ENCODE measurements at places on chromosomes 5 and 9.

GRCh38 chr5:121915765-121916164 is 46.0 kb upstream of the SRFBP1 start:
- DNase-seq = no peak

DNA sequence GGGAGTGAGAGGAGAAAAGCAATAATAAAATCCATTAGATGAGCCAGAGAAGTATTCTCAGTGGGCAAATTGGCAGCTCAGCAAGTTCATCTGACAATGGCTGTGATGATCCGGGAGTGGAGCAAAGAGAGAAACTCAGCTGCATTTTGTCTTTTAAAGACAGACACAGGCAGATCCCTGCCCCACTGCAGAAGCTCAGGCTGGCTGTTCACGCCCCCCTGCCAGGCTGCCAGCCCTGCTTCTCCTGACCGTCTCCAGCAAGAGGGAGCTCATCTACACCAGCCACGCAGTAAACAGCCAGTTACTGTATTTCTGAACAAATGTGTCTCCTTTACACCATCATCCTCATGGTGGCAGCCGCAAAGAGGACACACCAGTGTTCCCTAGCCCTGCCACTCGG is 114.3 kb upstream of the SARDH start:
- no peak for DNase-seq

- no peak for DNase-seq
Measured at GRCh38 chr5:94778732-94779131, 160.3 kb downstream of the SLF1 start.

DNA sequence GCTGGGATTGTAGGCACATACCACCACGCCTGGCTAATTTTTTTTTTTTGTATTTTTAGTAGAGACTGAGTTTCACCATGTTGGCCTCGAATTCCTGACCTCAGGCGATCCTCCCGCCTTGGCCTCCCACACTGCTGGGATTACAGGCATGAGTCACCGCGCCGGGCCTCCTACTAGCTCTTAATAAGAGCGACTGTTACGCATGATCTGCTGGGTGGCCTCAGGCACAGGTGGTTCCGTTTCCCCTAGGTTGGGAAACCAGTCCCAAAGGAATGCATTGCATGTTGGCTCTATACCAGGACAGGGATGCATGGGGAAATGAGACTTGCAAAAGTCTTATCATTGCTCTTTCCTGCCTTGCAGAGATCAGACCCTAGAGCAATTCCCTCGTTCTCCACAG is 184.7 kb upstream of the PPP1R26 start:
- DNase-seq = no peak

GRCh38 chr9:71245651-71246050 is 124.2 kb upstream of the TRPM3 start:
- DNase-seq = no peak

- no peak for DNase-seq
Measured at GRCh38 chr5:132853790-132854189, 12.5 kb downstream of the GDF9 start.

DNA sequence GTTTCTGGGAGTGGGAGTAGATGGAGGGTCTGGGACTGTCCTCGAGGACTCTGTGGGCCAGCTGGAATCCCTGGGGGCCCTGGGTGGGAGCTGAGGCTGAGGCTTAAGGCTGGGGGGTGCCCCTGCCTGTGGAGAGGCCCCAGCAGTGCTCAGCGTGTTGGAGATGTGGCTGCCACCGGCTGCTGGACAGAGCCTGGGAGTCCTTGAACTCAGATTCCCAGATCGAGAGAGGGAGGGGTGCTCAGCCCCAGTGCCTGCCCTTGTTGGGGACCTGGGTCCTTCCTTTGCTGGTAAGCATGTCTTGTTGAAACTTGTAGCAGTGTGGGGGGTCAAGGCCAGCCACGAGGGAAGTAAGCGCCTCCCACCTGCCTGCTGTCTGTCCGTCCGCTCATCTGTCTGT is 10.7 kb downstream of the RXRA start:
- DNase-seq = no peak

DNA sequence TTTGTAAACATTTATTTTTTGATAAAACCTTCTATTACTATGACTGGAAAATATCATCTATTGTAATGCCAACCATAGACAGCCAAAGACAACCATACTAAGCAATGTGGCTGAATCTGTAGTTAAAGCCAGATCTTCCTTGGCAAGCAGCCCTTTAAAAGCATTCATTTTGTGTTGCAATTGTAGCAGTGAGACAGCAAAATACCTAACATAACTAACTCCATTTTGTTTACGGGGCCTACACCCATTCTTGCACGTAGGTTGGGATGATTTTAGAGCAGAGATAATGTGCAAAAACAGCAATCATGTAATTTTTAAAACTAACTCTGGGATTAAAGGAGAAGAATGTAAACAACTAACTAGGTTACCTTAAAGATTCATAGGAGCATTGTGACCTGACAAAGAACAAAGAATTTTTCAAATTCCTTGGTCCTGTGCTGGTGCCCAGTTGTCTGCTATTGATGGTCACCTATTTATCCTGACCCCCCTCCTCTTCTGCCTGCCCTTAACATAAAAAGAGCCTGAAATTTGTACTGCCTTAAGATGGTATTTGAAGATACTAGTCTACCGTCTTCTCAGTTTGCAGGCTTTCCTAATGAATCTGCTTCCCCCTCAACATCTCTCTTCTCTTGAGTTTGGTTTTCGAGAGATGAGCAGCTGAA is 10.6 kb downstream of the IFNA1 start:
- DNase-seq = no peak

- DNase-seq = no peak
Measured at GRCh38 chr9:99107421-99107820, 2.5 kb downstream of the TGFBR1 start.

GRCh38 chr5:147310059-147310704 is 75.4 kb downstream of the STK32A start:
- no peak for DNase-seq

DNA sequence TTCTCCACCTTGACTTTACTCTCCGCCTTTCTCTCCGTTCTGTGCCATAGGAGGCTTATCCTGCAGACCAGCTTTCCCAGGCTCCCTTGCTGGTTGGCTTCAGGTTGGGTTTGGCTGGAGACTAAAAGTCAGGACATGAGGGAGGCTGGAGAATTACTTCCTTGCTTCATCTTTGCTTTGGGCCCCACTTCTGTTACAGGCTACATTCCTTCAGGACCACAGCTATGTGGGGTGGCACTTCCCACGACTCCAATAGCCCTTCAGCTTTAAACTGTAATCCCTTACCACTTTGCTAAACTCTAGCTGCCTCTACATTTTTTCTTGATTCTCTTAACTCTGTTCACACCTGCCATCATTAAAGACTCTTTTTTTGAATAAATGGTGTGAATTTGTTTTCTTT is 186.7 kb upstream of the NR4A3 start:
- no peak for DNase-seq

- no peak for DNase-seq
Measured at GRCh38 chr5:172923539-172923938, 35.7 kb upstream of the RPL26L1 start.

- no peak for DNase-seq
Measured at GRCh38 chr5:57036761-57037160, 84.8 kb upstream of the MIER3 start.

GRCh38 chr5:28734396-28734795 is 1696.0 kb upstream of the CDH9 start:
- no peak for DNase-seq

DNA sequence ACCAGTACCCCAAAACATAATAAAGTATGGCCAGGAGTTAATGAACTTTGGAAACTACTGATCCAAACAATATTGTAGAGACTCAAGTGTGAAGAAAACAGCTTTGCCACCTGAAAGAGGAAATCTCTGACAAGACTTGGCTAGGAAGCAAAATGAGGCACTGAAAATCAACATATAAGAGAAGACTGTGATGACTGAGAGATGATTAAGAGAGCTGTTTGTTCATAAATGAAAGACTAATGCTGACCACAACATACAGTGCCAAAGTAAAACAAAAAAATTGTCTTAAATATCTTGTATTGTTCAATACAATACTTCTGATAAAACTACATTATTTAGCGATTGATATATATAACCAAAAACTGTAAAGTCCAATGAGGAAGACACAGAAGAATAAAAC is 7.2 kb downstream of the RC3H2 start:
- no peak for DNase-seq

DNA sequence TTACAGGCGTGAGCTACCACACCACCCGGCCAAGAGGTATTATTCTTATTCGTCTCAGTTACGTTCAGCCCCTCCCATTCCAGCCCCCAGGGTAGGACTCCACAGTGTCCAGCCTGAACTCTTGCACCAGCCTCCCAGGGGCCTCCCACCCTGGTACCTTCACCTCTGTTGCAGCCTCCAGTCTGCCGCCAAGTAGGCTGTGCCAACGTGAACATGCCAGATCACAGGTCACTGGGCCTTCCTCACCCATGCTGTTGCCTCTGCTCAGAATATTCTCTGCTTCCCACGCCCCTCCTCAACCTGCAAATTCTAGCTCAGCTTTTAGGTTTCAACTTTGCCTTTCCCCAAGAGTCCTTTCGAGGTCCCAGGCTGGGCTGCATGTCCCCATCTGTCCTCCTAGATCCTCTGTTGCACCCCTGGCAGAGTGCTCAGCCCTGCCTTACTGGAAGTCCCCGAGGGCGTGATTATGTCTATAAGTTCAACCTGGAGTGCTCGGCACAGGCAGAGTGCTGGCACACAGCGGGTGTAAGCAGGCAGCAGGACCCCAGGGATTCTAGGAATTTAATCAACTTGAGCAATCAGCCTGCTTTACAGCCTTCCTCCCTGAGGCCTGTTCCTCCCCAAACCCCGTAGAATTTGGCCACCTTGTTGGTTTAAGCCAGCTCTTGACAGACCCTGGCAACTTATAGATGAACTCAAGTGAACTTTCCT is 13.1 kb upstream of the STXBP1 start:
- DNase-seq = no peak

DNA sequence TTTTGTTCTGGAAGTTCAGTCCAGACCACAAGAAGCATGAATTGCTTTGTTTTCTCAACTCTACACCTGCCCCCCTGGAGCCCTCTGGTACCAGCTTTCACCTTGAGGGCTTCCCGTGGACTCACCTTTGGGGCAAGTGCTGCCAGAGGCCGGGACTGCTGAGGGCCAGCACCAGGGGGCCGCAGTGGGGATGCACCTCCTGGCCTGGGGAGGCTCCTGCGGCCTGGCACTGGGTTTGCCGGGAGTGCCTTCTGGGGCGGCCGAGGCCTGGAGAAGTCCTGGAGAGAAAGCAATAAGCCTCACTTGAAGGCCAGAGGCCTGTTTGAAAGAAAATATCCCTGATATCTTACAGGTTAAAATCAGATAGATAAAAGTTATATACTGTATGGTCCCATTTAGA is 21.7 kb downstream of the NIPAL4 start:
- DNase-seq = no peak

- DNase-seq = peak; percentile 38
Measured at GRCh38 chr9:23492126-23493002, 333.7 kb downstream of the ELAVL2 start.

DNA sequence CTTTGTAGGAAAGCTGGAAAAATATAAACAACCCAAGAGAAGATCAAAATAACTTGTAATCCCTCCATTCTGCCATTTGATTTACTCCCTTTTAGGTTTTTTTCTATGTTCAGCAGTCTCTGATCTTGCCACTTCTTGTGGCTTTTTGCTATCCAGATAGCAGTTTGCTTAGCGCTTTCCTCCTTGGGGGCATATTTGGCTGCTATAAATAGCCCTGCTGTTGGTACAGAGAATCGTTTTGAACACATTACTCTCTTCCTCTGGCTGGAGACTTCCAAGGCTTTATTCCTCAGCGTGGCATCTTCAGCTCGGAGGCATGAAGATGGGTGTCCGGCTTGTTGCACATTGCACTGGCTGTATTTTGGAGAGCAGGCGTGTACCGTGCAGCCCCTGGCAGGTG is 38.6 kb downstream of the HMCN2 start:
- DNase-seq = no peak

- DNase-seq = no peak
Measured at GRCh38 chr5:130546211-130546610, 618.8 kb downstream of the HINT1 start.

GRCh38 chr5:124714910-124715309 is 31.5 kb downstream of the ZNF608 start:
- DNase-seq = no peak

GRCh38 chr9:110161940-110162339 is 46.0 kb downstream of the C9orf152 start:
- DNase-seq = no peak

DNA sequence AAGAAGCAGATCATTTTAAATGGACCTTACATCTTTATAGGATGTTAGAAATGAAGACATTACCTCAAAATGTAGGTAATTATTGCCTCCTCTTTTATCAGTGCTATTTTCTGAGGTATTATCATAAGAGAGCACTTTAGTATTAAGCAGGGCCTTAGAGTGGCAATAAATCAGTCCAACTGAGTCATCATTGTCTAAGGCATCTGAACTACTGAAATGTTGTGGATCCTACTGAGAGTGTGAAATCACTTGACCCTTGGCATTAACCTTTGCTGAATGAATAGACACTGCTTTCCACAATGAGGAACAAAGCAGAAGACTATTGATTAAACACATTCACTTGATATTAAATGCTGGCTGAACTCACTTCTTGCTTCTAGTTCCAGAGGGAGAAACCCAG is 224.6 kb upstream of the ARRDC3 start:
- DNase-seq = no peak

- DNase-seq = no peak
Measured at GRCh38 chr5:155211764-155212163, 198.2 kb downstream of the KIF4B start.

DNA sequence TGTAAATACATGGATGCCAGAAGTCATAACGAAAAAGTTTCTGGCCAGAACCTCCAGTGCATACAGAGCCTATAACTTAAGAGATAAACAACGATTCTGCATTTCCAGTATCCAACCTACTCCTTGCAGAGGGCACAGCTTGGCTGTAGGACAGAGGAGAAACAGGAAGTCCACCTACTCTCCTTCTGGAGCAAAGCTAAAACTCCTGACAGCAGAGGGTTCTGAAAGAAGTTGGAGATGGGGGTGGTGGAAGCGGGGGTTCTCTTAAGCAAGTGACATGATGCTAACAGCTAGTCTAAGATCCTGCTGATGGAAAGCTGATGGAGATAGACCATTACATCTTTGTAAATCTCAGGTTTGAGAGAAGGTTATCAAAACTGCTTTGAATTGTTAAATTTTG is 35.5 kb upstream of the CTNNAL1 start:
- DNase-seq = no peak

- DNase-seq = no peak
Measured at GRCh38 chr9:115393976-115394775, 276.2 kb upstream of the TNC start.

GRCh38 chr9:131409458-131409992 is 15.6 kb downstream of the PRRC2B start:
- DNase-seq = no peak

GRCh38 chr5:68345171-68345570 is 129.6 kb downstream of the PIK3R1 start:
- no peak for DNase-seq

All from neuronal stem cell (in vitro differentiated cells).